ENCODE measurements at places on chromosomes 12 and 14.

DNA sequence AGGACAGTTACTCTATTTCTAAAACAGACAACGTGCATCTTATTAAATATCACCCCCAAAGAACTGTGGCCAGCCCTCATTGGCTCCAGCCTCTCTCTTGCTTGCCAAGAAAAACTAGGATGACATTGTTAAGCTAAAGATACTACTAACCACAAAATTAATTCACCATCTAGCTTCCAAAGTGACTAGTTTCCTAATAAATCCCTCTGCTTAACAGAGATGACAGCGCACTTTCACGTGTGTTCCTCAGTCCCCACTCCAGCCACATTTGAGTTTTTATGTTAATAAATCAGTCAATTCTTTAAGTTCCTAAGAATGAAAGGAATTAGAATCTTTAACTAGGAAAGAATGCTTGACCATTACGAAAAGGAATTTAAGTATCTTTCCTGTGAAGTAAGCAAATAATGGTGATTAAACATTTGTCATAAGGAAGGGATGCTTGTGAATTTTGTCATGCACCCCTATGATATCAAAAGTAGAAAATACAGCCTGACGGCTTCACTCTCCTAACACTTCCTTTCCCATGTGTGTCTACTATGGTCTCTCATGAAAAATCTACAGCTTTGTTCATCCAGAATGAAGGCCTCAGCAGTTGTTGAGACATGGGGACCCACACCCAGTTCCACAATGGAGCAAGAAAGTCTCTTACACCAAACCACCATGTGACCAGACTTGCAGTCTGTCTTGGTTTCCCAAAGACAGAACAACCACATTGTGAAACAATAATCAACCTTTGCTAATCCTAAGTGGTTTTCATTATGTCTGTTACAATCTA is 8.1 kb downstream of the CORO1C start:
- no peak for DNase-seq

- DNase-seq: no peak
Measured at GRCh38 chr12:48739618-48740269, 23.2 kb upstream of the CCNT1 start.

GRCh38 chr12:27199638-27200300 is 44.3 kb upstream of the STK38L start:
- no peak for DNase-seq

GRCh38 chr12:93380480-93381121 is 2.9 kb downstream of the NUDT4 start:
- peak; percentile 56 for DNase-seq

DNA sequence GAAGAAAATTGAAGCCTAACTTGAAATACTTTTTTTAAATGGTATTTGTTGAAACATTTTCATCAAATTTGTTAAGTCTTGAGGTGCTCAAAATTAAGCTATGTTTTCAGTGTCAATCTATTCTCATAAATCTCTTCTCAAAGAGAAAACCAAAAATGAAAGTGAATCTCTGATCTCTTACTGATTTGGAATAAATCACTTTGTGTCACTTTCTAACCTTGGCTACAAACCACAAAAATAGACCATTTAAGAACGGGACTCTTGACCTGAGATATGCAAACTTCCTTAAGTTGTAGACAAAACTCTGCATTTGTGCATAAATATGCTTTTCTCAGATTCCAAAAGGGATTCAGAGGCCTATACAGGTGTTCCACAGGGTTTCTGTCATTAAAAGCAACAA is 192.9 kb downstream of the SEC23A start:
- no peak for DNase-seq

GRCh38 chr12:69464428-69464827 is 5.8 kb upstream of the FRS2 start:
- no peak for DNase-seq

DNA sequence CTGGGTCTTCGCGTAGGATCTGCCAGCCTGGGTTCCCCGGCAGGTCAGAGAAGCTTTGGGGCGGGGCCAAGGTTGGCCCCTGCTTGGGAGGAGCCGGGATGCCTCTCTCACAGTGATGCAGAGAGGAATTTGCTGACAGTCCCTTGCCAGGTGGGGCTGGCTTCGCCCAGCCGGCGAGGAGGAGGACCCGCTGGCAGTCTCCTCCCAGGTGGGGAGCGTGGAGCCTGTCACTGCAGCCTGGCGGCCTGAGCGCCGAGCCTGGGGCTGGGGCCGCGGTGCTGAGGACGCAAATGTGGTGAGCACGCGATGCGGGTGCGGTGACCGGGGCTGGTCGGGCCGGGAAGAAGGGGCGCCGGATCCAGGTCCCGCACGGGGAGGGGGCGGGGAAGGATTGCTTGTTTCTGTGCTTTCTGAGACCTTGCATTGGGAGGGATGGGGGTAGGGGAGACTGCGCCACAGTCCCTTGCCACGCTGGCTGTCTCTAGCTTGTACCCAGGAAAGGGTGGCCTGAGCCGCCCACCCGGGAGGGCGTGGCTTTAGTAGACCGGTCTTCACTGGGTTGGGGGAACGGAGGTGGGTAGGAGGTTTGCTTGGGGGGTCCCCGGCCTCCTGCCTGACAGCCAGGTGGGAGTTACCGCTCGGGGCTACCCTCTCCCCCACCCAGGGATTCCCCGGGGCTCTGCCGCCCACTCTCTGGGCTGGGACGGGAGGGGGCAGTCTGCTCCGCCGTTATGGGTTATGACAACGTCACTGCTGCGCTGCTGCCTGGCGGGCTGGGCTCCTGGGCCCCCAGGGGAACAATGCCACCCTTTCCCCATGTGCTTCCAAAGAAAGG is at the start of gene TMEM63C:
Gene TMEM63C, plus strand, starts transcription at position 196 of the 835 bp plus-strand sequence. CDS start 37,016 bp downstream, outside the sequence.
- DNase-seq: peak; percentile 96

DNA sequence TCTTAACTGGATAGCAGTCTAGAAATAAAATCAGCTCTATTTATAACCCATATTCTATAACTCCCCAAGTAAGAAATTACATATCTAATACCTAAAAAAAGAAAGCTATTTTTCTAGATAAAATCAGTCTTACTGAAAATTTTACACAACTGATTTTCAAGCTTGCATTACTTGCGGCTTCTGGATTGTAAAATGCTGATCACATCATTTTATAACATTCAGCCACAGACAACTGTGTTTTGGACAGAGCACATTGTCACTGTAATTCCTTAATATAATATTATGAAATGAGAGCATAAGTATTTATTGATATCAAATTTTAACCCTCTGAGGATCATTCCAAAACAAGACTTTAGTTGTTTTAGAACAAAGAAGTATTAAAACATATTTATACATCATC is 78.5 kb upstream of the ARID2 start:
- no peak for DNase-seq

DNA sequence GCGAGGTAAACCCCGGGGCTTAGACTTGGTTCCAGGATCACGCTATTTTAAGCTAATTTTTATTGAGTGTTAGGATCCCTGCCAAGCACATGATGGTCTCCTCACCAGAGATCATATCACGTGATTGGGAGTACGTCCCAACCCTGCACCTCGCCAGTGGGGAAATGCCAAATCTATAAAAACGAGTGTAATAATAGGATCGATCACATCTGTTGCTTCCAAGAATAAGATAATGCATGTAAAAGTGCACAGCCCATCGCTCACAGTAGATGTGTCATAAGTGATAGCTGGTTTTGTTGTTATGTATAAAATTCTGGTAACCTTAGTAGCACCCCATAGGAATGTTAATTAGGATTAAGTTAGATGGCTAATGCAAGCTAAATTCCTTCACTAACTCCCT is 581.0 kb upstream of the TMEM132C start:
- DNase-seq: no peak

DNA sequence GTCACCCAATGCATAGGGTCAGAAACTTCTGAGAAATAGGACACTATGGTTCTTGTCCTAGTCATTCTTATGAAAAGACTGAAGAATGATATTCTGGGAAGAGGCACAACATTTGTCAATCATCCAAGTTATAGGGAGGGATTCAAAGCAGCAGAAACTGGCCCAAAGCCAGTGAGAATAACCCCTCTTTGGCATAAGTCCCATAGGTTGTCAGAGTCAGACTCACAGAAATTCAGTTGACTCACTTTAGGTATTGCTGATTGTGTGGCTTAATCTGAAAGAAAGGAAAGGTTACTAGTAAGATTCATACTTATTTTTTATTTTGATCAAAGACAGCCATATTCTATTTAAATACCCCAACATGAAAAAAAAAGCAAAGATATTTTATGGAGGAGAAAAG is 151.0 kb downstream of the SRGAP1 start:
- DNase-seq: no peak

GRCh38 chr14:64659366-64659765 is 44.9 kb upstream of the PLEKHG3 start:
- no peak for DNase-seq

- DNase-seq: no peak
Measured at GRCh38 chr12:112875608-112876007, 31.2 kb upstream of the OAS1 start.

DNA sequence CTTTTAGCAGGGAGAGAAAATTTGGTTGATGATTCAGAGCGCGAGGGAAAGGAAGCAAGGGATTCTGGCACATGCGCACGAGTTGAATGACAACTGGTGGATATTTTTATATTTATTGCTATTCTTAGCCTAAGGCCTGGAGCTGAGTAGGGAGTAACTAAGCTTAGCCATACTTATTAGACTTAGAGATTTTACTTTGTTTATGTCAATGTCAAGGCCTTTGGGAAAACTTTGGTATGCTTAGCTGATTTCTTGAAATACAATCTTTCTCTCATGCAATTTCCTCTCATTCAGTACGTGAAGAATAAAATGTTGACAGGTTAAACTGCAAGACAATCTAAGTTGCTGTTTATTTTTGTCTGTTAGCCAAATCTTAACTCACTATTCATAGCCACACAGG is 101.1 kb downstream of the CRADD start:
- no peak for DNase-seq

DNA sequence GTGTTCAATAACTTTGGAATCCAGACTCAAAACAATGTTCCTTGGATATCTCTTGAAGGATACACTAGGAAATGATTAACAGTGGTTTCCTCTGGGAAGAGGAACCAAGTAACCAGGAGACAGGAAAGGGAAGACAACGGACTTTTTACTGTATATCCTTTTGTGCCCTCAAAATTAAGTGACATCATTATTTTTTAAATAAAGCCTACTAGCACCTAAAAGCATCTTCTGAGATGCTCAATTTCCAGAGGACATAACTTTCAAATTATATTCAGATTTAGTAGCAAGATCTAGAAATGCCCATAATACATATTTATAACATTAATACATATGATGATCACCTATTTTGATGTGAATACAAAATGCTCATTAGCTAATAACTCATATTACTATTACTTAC is 6.5 kb downstream of the HECTD1 start:
- no peak for DNase-seq

DNA sequence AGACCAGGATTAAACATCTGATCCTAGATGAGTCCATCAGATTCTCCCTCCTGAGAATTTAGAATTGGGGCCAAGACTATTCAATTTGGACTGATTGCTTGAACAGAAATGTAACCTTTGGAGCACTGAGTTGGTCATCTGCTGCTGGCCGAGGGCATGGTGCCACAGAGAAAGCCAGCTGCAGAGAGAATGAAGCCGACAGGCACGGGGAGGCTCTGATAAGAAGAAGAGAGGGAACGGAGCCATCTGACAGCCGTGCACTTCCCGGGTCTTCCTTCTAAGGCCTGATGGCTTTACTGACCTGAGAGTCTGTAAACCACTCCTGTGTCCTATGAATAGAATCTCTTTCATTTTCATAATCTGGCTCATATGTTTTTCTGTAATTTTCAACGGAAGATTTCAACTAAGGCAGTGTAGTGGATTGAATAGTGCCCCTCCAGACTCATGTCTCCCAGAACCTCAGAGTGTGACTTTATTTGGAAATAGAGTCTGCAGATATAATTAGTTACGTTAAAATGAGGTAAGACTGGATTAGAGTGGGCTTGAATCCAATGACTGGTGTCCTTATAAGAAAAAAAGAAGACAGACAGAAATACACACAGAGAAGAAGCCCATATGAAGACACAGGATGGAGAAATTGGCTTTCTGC is 39.1 kb upstream of the FRS2 start:
- DNase-seq: no peak

DNA sequence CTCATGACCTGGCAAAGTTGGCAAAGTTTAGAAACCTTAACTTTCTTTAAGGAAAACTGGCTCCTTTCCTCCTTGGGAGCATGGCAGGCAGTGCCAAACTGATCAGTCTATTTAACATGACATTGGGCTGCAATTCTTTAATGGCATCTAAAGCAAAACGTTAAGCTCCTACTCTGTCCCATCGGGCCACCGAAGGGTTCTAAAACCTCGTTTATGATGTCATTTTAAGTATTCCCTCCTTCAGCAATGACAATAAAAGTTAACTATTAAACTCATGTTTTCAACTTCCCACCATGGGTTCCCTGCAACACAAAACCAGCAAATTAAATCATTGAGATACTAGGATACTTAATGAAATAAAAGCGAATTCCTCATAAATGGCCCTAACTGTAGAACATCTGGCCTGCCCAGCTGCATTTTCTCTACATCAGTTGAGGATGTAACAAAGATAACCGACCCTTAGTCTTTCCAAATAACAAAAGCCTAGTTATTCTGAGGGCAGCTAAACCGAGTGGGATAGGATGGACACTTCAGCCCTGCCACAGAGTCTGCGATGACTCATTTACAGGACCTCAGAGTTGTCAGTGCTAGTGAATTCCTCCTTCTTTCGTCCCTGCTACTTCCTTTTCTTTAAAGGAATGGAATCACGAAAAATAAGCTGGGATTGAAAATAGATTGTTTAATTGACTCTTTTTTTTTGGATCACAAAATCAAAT is 34.5 kb upstream of the RIC8B start:
- no peak for DNase-seq

DNA sequence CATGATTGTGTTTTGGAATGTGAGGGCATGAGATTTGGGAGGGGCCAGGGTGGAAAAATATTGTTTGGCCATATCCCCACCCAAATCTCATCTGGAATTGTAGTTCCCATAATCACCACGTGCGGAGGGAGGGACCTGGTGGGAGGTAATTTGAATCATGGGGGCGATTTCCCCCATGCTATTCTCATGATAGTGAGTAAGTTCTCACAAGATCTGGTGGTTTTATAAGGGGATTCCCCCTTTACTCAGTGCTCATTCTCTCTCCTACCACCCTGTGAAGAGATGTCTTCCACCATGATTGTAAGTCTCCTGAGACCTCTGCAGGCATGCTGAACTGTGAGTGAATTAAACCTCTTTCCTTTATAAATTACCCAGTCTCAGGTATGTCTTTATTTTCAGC is 15.7 kb downstream of the OR10P1 start:
- DNase-seq: no peak

DNA sequence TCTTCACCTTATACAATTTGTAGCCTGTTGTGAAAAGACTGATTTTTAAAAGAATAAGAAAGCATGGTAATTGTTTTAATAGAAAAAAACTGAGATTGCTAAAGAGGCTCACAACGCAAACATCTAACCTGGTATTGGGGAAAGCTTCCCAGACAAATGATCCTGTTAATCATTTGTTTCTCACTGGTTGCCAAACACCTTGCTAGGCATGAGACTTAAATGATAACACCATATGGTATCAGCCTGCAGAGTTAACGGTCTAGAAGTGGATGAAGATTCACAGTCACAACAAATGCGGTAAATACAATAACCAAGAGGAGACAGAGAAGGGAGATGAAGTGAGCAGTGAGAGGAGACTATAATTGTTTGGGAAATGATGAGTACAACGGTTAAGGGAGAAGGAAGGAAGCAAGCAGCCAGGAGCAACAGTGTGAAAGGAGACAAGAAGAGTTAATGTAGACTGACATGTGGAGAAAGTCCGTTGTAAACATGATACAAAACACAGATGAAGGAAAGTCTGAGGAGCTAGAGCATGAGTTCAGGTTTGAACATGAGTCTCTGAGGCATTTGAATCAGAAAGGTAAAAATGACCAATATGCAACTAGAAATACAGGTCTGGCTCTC is 19.8 kb downstream of the GXYLT1 start:
- DNase-seq: no peak

- no peak for DNase-seq
Measured at GRCh38 chr12:71469258-71469750, 29.7 kb downstream of the LGR5 start.

GRCh38 chr12:6463216-6463615 is 7.3 kb downstream of the VAMP1 start:
- no peak for DNase-seq
